ENCODE measurements at places on chromosomes 7 and 10. TPM values are rescaled to one million over a fixed set of nuclear protein-coding genes. Genes with fewer than 3 reads are reported as not detected.

DNA sequence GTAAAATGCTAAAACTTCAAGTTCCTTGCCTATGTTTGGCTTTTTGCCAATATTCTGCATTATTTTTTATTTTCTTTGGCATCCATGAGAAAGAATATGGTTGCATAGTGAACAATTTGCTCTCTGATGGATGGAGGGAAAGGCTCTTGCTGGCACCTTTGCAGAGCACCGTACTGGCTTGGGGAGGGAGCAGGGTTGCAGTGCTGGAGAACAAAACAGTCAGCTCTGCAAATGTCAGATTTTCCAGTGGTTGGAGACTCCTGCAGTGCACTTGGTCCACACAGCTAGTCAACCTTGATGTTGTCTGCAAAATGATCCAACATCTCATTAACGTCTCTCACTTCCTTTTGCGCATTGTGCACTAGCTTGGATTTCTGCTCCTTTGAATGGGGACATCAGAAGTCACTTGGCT, 100.8 kb downstream of the ANLN start:
- DNase-seq: no peak

GRCh38 chr10:43605850-43606322, 352 bp upstream of the ZNF485 start:
- DNase-seq: no peak

GRCh38 chr7:28580665-28581064, 168.3 kb downstream of the CREB5 start:
- DNase-seq: no peak

- no peak for DNase-seq
Observed at GRCh38 chr7:70668606-70669358, 463.2 kb upstream of the GALNT17 start.

The CAMK1D gene
- total RNA-seq: 10.0 TPM

Measured in CD8-positive, alpha-beta memory T cell (primary cell).